ENCODE measurements at places on chromosomes 11 and 22. TPM values are rescaled to one million over a fixed set of nuclear protein-coding genes. Genes with fewer than 3 reads are reported as not detected.

The RBM4B gene
- 21.5 TPM for total RNA-seq

The OR52H1 gene
- not detected for total RNA-seq

The FBLN1 gene
- total RNA-seq = 154 TPM

The LRRC74B gene
- total RNA-seq = not detected

The SLC17A6 gene
- total RNA-seq = not detected

The C11orf87 gene
- under 0.01 TPM for total RNA-seq

The PANX3 gene
- total RNA-seq = not detected

The INS gene
- not detected for total RNA-seq

The IL18 gene
- total RNA-seq = 40.0 TPM

The DCDC1 gene
- not detected for total RNA-seq

The DTX4 gene
- 1.7 TPM for total RNA-seq

The NAA40 gene
- 4.8 TPM for total RNA-seq

The TMX2 gene
- total RNA-seq = 95.5 TPM

The CALCA gene
- not detected for total RNA-seq

The CHRNA10 gene
- total RNA-seq = 0.34 TPM

The OR8B2 gene
- total RNA-seq = not detected

The C1QTNF4 gene
- not detected for total RNA-seq

The AQP11 gene
- 0.34 TPM for total RNA-seq

The C22orf15 gene
- total RNA-seq = not detected

The TMEM258 gene
- total RNA-seq = 38.6 TPM

The SIK3 gene
- 7.9 TPM for total RNA-seq

The MRGPRX4 gene
- not detected for total RNA-seq

The PIH1D2 gene
- 0.50 TPM for total RNA-seq

The OR5AL1 gene
- total RNA-seq = not detected

The JHY gene
- total RNA-seq = 6.1 TPM

The KDM4E gene
- total RNA-seq = not detected

The LRRN4CL gene
- 1.4 TPM for total RNA-seq

The NFAM1 gene
- 0.07 TPM for total RNA-seq
